ENCODE measurements at places on chromosomes 3 and 15.

DNA sequence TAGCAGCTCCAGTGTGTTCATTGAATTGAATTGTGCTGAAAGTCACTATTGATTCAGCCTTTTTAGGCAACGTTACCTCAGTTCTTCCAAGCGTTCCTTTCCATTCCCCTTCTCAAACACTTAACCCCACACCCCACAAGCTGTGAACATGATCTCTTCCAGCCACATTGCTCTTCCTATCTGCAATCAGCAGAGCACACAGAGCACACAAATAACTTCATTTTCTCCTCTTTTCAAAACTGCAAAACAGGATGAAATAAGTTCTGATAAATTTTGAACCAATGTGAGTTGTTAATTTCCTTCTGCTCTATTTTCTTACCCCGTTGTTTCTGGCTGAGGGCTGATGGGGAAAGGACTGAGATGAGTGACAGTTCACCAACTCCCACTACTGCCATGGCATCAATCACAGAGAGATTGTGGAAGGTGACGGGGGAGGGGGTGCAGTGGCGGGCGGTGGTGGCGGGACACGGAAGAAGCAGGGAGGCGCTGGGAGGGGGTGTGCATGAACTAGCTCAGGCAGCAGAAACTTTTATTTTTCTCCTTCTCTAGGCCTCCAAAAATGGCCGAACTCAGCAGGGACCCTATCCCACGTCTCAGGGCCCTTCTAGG is 147.2 kb downstream of the SSR3 start:
- no peak for DNase-seq

- no peak for DNase-seq
Measured at GRCh38 chr3:184498986-184499606, 62.5 kb upstream of the EPHB3 start.

GRCh38 chr3:56971816-56972215 is 88.6 kb upstream of the SPATA12 start:
- DNase-seq = no peak

DNA sequence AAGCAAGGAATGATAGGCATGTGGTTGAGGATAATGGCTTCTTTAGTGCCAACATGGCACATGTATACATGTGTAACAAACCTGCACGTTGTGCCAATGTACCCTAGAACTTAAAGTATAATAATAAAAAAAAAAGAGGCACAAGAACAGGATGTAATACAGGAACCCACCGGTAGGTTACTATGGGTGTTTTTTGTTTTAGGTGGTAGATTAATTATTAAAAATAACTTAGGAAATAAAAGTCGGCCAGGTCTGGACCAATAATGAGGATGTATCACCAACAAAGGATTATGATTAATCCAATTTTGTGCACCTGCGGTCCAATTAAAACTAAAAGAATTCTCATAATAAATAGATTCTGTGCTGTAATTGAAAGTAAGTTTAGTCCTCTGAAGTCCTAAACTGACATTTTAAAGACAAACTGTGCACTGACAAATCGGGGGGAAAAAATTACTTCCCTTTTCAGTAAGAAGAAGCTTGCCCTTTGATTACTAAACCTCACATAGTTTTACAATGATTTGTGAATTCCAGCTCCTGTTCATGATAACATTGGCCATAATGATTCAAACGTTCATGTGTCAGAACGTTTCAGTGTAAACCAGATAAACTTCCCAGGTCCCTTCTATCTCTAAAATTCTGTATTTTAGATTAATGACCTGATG is 62.2 kb downstream of the CASR start:
- no peak for DNase-seq

DNA sequence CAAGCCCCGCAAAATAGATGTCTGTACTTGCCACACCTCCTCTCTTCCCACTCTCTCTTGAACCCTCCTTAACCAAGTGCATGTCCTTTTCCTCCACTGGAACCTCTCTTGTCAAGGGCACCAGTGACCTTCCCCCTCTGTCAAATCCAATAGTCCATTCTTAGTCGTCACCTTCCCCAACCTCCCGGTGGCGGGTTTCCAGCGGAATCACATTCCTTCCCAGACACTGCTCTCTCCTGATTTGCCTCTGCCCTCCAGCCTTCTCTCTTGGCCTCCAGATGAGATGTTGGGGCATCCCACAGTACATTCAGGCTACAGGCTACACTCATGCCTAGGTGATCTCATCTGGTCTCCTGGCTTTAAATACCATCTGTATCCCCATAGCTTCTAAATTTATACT is 31.1 kb downstream of the SCN5A start:
- DNase-seq = no peak

DNA sequence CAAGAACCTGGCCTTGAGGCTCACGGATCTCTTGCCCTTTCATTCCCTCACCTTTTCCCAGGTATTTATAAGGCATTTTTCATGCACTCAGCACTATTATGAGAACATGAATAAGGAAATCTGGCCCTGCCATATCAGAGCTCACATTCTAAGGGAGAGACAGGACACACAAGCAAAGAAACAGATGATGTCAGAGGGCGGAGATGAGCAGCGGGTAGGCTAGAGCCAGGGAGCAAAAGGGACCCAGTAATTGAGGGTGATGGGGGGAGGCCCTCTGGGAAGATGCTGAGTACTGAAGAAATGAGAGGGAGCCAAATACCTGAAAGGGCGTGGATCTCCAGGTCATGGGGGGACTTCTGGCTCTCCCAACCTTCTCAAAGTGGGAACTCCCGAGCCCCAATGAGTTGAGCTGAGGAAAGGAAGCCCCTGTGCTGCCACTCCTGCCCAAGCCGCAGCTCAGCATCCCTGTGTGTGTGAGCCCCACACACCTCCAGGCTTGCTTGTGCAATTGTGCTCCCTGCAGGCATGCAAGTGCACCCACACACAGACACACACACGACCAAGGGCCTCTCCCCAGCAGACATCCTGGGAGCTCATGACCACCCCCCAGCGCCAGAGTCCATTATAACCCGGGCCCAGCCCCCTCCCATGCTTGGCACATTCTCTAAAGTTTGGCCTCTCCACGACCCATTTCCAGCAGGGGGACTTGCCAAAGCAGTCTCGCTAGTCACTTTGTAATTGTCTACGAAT is 81.4 kb upstream of the PXYLP1 start:
- no peak for DNase-seq

- no peak for DNase-seq
Measured at GRCh38 chr15:57143511-57144078, 225.2 kb downstream of the TCF12 start.

DNA sequence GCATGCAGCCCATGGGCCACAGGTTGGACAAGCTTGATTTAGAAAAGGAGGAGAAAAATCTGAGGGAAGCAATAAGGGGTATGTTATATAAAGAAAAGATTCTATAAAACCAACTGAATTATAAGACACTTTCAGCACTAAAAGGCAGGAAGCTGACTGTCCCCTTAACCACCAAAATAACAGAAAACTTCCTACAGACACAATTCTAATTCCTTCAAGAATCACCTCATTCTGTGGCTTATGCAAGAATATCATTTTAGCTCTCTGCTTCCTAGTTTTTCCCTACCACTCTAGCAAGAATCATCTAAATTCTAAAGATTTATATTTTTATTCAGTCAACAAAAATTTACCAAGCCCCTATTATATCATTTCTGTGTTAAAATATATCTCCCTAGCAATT is 6.3 kb downstream of the STAG1 start:
- no peak for DNase-seq

- DNase-seq = no peak
Measured at GRCh38 chr3:197494366-197495058, 61.3 kb downstream of the BDH1 start.

GRCh38 chr3:169542331-169542751 is 121.2 kb downstream of the MECOM start:
- no peak for DNase-seq

- no peak for DNase-seq
Measured at GRCh38 chr15:58167095-58167691, 29.0 kb downstream of the AQP9 start.

- no peak for DNase-seq
Measured at GRCh38 chr3:8555725-8556472, 54.3 kb downstream of the LMCD1 start.

GRCh38 chr3:169545606-169546005 is 117.9 kb downstream of the MECOM start:
- DNase-seq = no peak

- no peak for DNase-seq
Measured at GRCh38 chr15:51830276-51830806, 888 bp downstream of the TMOD3 start.

- DNase-seq = no peak
Measured at GRCh38 chr15:91694831-91695210, 158.7 kb upstream of the SLCO3A1 start.

Data from activated CD4-positive, alpha-beta T cell treated with anti-CD3 and anti-CD28 coated beads for 4 hours (primary cell).